ENCODE measurements at places on chromosomes 2 and 18. TPM values are rescaled to one million over a fixed set of nuclear protein-coding genes. Genes with fewer than 3 reads are reported as not detected.

The CFC1B gene
- total RNA-seq = not detected

The BMP10 gene
- not detected for total RNA-seq

The ITGB6 gene
- total RNA-seq = not detected

The SIX2 gene
- 0.25 TPM for total RNA-seq

The ATP8B1 gene
- total RNA-seq = 4.2 TPM

The DPYSL5 gene
- total RNA-seq = 151 TPM

The COL6A3 gene
- total RNA-seq = 20.4 TPM

The RBKS gene
- 1.7 TPM for total RNA-seq
